Muscle of leg (tissue), 16 donors: ENCODE measurements at places on chromosomes 4 and X. TPM values are rescaled to one million over a fixed set of nuclear protein-coding genes. Genes with fewer than 3 reads are reported as not detected.

DNA sequence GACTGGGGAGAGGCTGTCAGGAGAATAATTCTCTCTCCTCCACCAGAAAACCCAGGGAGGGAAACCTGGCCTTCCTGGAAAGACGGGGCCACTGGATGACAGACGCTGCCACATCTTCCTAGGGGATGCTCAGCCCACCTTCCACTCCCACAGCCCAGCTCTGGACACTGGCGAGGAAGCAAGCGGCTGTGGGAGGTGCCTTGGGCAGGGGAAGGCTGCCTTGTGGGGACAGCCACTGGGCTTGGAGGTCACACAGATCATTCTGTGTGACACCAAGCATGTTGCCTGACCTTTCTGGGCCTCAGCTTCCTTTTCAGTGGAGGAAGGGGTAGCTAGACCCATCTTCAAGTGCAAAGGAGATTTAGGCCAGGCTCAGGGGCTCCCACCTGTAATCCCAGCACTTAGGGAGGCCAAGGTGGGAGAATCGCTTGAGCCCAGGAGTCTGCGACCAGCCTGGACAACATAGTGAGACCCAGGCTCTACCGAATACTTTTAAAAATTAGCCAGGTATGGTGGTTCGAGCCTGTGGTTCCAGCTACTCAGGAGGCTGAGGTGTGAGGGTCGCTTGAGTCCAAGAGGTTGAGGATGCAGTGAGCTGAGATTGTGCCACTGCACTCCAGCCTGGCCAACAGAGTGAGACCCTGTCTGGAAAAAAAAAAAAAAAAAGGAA lies 9.8 kb upstream of the MSX1 start:
- no peak overlapping the region for H3K4me3 ChIP-seq
- no peak for DNase-seq
- H3K27me3 ChIP-seq: peaks cover 81% of the 10 kb centered on the region
- no peak overlapping the region for H3K27ac ChIP-seq

DNA sequence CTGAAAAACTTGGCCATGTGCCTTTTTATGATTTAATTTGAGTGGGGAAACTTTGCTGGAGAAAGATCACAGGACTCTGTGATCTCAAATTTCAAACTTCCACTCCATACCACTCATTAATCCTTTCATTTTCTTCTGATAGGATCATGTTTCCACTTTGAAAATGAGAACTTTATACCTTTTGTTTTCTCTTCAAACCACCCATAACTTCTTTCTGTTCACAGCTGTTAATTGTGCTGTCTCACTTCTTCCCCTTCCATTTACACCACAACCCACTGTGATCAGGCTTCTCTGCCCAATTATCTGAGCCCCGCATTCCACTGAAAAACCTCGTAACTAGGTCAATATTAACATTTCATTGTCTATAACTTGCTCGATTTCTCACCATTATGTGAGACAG lies 47.0 kb upstream of the ARSJ start:
- no peaks in the 10 kb centered on the region for H3K36me3 ChIP-seq
- DNase-seq: no peak
- H3K27me3 ChIP-seq: no peaks in the 10 kb centered on the region
- no peak overlapping the region for H3K4me3 ChIP-seq
- no peak overlapping the region for H3K27ac ChIP-seq

GRCh38 chrX:47384502-47384901 lies 14.1 kb downstream of the ZNF157 start:
- no peak overlapping the region for H3K27ac ChIP-seq
- H3K4me1 ChIP-seq: no peaks in the 10 kb centered on the region
- peaks cover 6% of the 10 kb centered on the region for H3K27me3 ChIP-seq

GRCh38 chr4:149343614-149344013 lies 472.0 kb downstream of the IQCM start:
- H3K27me3 ChIP-seq: no peaks in the 10 kb centered on the region
- H3K36me3 ChIP-seq: no peaks in the 10 kb centered on the region
- H3K27ac ChIP-seq: no peak overlapping the region
- no peaks in the 10 kb centered on the region for H3K4me1 ChIP-seq
- H3K4me3 ChIP-seq: no peak overlapping the region
- DNase-seq: no peak

STOX2 gene
- total RNA-seq: 7.3 TPM

DNA sequence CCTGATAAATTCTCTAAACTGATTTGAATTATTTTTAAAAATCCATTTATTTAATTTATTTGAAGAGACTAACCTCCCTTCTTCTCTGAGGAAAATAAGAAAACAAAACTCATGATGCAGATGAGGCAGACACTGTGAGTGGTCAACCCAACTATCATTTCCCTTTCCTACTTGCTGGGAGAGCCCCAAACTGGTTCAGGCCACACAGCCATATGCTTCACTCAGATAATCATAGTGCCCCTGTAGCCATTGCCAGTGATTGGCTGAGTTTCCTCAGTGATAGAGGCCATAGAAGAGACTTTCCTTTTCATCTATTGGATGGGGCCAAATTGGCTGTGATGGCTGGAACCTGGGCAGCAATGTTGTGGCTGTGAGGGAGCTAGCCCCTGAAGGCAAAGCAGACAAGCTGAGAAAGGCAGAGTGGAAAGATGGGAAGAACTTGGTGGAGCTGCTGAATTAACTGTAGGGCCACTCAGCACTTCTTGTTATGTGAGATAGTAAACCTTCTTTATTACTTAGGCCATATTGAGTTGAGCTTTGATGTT lies 49.8 kb downstream of the RAB33B start:
- H3K27me3 ChIP-seq: no peaks in the 10 kb centered on the region
- H3K36me3 ChIP-seq: peaks cover 23% of the 10 kb centered on the region
- no peak overlapping the region for H3K4me3 ChIP-seq
- no peak overlapping the region for H3K27ac ChIP-seq
- no peak for DNase-seq
- H3K4me1 ChIP-seq: no peaks in the 10 kb centered on the region

DNA sequence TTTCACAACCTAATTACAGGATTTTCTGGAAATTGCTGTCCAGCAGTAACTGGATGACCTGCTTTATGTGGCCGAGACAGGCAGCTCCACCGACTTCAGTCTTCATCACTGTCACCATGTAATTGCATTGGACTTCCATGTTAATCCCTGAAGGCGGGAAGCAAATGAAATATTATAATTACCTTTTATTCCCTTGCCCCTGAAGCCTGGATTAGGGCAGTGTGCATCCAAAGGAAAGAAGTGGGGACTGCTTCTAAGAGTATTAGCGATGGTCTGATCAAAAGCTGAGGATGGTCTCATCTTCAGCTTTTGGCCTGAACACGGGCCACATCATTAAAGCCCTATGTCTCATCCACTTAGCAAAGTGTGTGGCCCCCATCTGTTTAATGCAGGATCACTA lies 311.6 kb upstream of the GALNT7 start:
- H3K4me3 ChIP-seq: no peak overlapping the region
- no peaks in the 10 kb centered on the region for H3K4me1 ChIP-seq
- no peaks in the 10 kb centered on the region for H3K27me3 ChIP-seq
- no peak for DNase-seq

DNA sequence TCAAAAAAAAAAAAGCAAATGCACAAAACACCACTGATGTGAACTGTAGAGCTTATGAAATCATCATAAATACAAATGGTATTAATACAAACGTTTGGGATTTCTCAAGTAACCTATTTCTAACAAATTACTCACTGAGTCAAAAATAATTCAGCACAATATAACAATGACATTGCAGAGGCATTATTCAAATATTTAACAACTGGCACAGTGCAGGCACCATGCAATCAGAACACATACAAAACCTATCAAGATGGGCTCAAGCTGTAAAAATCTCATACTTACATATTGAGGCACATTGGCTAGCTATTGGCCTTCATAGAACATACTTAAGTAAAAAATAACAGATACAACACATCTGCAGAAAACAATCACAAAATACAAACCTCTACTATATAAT lies 81.1 kb downstream of the LRBA start:
- H3K4me3 ChIP-seq: no peak overlapping the region
- no peaks in the 10 kb centered on the region for H3K27me3 ChIP-seq
- DNase-seq: no peak
- no peaks in the 10 kb centered on the region for H3K36me3 ChIP-seq
- no peak overlapping the region for H3K27ac ChIP-seq

DNA sequence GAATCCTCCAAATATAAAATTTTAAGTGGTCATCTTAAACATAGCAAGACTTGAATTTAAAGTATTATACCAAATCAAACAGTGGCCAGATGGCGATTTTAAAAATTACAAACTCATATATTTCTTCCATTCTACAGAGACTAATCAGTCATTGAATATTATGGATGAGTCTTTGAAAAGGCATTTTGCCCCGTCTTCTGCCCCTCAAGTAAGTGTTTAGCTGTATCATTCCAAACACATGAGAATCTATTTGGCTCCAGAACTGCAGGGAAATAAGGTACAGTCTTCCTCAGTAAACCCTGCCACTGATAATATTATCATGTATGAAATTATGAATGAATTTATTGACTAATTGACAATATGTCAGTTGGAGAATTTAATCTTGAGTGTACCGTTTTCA lies 191.0 kb downstream of the SLC7A11 start:
- H3K4me1 ChIP-seq: no peaks in the 10 kb centered on the region
- no peak overlapping the region for H3K27ac ChIP-seq
- no peak overlapping the region for H3K4me3 ChIP-seq
- no peaks in the 10 kb centered on the region for H3K36me3 ChIP-seq

EDNRA gene
- 24.0 TPM for total RNA-seq

H2BW1 gene
- total RNA-seq: not detected

JCHAIN gene
- 2.3 TPM for total RNA-seq

FHIP1A gene
- 11.0 TPM for total RNA-seq

GIMD1 gene
- not detected for total RNA-seq

- no peaks in the 10 kb centered on the region for H3K27me3 ChIP-seq
- H3K4me3 ChIP-seq: no peak overlapping the region
- DNase-seq: no peak
Measured at GRCh38 chr4:38013461-38014366, 53.5 kb downstream of the PTTG2 start.

PCDH18 gene
- total RNA-seq: 74.5 TPM

GRCh38 chr4:145881989-145882388 lies 56.6 kb downstream of the ZNF827 start:
- H3K27ac ChIP-seq: no peak overlapping the region
- peaks cover 20% of the 10 kb centered on the region for H3K4me1 ChIP-seq
- no peak for DNase-seq
- H3K36me3 ChIP-seq: peaks cover 18% of the 10 kb centered on the region
- H3K4me3 ChIP-seq: no peak overlapping the region

DNA sequence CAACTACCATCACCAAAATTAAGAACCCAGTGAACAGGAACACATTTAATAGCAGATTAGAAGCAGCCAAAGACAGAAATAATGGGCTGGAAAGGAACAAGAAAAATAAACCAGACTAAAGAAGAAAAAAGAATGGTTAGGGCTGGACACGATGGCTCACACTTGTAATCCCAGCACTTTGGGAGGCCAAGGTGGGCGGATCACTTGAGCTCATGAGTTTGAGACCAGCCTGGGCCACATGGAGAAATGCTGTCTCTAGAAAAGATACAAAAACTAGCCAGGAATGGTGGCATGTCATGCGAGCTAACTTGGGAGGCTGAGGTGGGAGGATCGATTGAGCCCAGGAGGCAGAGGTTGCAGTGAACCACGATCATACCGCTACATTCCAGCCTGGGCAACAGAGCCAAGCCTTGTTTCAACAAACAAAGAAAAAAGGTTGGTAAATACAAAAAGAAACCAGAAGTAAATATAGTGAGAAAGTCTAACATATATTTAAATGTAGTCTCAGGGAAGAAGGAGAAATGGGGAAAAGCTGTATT lies 102.0 kb downstream of the AFAP1 start:
- no peak overlapping the region for H3K27ac ChIP-seq
- peaks cover 42% of the 10 kb centered on the region for H3K36me3 ChIP-seq
- no peak for DNase-seq

P2RY10 gene
- 0.84 TPM for total RNA-seq

DNA sequence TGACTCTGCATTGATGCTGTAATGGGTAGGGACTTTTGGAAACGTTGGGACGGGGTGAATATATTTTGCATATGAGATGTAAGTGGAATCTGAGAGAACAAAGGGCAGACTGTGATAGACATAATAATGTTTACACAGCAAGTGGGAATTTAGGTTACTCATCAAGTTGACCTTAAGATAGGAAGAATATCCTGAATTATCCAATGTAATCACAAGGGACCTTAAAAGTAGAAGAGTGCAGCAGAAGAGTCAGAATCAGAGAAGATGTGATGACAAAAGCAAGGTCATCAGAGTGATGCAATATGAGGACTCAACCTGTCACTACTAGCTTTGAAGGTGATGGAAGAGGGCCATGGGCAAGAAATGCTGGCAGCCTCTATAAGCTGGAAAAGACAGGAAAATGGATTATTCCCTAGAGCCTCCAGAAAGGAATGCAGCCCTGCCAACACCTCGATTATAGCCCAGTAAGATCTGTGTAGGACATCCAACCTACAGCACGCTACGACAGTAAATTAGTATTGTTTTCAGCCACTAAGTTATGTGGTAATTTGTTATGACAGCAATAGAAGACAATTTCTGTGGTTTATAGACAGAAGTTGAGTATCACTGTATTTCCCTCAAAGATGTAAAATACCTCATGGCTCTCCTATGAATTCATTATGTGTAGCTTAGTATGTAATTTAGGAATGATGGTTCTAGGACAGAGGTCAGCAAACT lies 26.4 kb downstream of the MORC4 start:
- no peaks in the 10 kb centered on the region for H3K36me3 ChIP-seq
- H3K4me3 ChIP-seq: no peak overlapping the region
- H3K4me1 ChIP-seq: no peaks in the 10 kb centered on the region
- peaks cover 2% of the 10 kb centered on the region for H3K27me3 ChIP-seq

- H3K27me3 ChIP-seq: peaks cover 15% of the 10 kb centered on the region
- DNase-seq: no peak
- H3K4me3 ChIP-seq: no peak overlapping the region
- peaks cover 3% of the 10 kb centered on the region for H3K4me1 ChIP-seq
Measured at GRCh38 chr4:8915201-8916200, 43.9 kb upstream of the HMX1 start.

DNA sequence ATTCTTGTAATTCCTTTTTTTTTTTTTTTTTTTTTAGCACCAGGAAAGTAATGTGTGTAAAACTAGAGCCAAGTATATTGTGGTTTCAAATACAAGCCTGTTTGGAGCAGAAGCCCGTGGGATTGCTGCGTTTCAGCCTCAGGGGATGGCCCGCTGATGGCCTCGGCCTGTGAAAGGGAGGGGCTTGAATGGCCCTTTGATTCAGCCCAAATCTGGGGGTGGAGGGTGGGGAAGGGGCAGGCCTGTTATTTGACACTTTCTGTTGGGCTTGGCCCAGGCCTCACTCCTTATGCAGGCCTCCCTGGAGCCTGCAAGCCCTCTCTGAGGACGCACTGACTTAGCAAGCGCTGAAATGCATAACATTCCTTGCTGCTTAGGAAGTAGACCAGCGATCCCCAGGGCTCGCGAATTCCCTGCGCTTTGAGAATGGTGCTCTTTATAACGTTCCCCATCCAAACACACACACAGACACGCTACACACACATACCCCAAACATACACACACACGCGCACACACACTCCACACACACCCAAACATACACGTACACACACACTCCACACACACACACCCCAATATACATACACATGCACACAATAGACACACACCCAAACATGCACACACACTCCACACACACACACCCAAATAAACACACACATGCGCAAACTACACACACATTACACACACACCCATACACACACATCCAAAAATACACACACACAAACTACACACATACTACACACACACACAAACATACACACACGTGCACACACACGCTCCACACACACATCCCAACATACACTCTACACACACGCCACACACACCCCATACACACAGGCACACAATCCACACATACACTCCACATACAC lies 29.6 kb downstream of the TLR10 start:
- H3K27ac ChIP-seq: peak overlapping the region; percentile 86
- no peaks in the 10 kb centered on the region for H3K27me3 ChIP-seq
- no peaks in the 10 kb centered on the region for H3K36me3 ChIP-seq

EXOC1L gene
- total RNA-seq: not detected

GRCh38 chr4:120839974-120840751 lies 82.4 kb downstream of the PRDM5 start:
- peaks cover 11% of the 10 kb centered on the region for H3K36me3 ChIP-seq
- no peaks in the 10 kb centered on the region for H3K27me3 ChIP-seq
- no peaks in the 10 kb centered on the region for H3K4me1 ChIP-seq
- H3K4me3 ChIP-seq: no peak overlapping the region
